MG63 (cell line): ENCODE measurements at places on chromosomes 6 and 20. TPM values are rescaled to one million over a fixed set of nuclear protein-coding genes. Genes with fewer than 3 reads are reported as not detected.

Gene TBXT
- total RNA-seq, result not detected in 2 replicates

Gene TAP2
- 87.2 and 112 TPM in 2 replicates for total RNA-seq

- no peak for DNase-seq
Measured at GRCh38 chr6:37640786-37641395, 56.8 kb downstream of the MDGA1 start.

DNA sequence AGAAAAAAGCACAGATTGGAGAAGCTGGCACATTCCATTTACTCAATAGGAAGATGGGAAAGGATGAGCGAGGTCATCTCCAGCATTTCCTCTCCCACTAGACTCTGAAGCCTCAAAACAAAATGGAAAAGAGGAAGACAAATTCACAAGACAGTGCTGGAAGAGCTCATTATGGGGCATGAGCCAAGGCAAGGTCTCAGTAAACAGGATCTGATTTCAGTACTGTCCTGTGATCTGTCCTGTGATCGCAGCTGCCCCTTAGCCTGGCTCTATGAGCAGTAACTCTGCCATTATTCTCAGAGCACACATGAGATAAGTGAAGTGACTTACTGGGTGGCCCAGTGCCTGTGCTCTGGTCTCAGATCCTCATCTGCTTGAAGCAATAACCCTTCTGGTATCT, 68.1 kb upstream of the SLC4A11 start:
- DNase-seq, result no peak

GRCh38 chr20:35327074-35327976, 35.1 kb upstream of the FAM83C start:
- DNase-seq, result no peak
